ENCODE measurements at places on chromosomes 2 and 18.

DNA sequence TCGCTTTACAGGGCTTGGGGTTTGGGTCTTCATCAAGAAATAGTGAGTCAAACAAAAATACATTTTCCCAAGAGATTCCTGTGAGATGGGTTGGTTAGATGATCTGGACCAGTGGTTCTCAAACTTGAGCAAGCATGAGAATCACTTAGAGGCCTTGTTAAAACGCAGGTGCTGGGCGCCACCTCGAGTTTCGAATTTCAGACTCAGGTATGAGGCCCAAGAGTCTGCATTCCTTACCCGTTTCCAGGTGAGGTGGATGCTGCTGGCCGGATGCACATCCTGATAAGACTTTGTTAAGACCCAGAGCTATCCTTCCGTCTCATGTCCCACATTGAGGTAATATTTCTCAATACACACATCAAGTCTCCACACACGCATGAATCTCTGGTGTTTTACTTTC lies 707.8 kb upstream of the SALL3 start:
- DNase-seq = no peak

- DNase-seq = no peak
Measured at GRCh38 chr2:208939852-208940251, 484.0 kb upstream of the MAP2 start.

- no peak for DNase-seq
Measured at GRCh38 chr2:161379740-161380139, 36.4 kb upstream of the TBR1 start.

DNA sequence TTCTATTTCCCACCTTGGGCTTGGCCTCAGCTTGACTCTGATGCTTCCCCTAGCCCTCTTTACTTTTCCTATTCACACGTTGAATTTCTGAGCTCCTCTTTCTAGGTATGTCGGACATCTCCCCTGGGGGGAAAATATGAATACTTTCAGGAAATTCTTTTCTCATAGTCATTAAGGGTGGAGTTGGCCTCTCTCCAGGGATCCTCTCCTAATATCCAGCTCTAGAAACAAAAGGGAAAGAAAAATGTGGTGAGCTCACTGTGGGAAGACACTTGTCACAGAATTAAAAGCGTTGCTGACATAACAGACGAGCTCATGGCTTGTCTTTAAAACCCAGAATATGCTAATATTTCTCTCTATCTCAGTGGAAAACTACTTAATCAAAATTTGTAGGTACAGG lies 132.7 kb upstream of the MEX3C start:
- DNase-seq = no peak
